ENCODE measurements at places on chromosomes 7 and 10. TPM values are rescaled to one million over a fixed set of nuclear protein-coding genes. Genes with fewer than 3 reads are reported as not detected.

Gene VSTM4
- total RNA-seq = 0.50 TPM

Gene DGKI
- total RNA-seq = 0.23 TPM

Gene LDB3
- total RNA-seq = 0.07 TPM

Gene HSPA12A
- 9.3 TPM for total RNA-seq

Gene TCAF2
- total RNA-seq = 0.84 TPM

Gene RARRES2
- not detected for total RNA-seq

Gene POLR2J2
- 0.28 TPM for total RNA-seq

Gene WDFY4
- total RNA-seq = not detected

Gene FAM25G
- total RNA-seq = not detected

Gene NKX2-3
- 0.07 TPM for total RNA-seq

Gene WDR37
- total RNA-seq = 8.1 TPM

Gene ZNF518A
- 6.5 TPM for total RNA-seq

Gene IGFBP1
- 49.5 TPM for total RNA-seq

Gene KEL
- not detected for total RNA-seq

Gene AGR3
- total RNA-seq = not detected

Gene SRRM3
- total RNA-seq = 12.0 TPM

Gene GNAI1
- total RNA-seq = 34.6 TPM

Gene CYP2E1
- not detected for total RNA-seq

Gene DNAH11
- total RNA-seq = 0.14 TPM

Gene CTBP2
- 112 TPM for total RNA-seq

Gene CASTOR2
- total RNA-seq = 4.6 TPM

Gene PRPS1L1
- total RNA-seq = not detected

Gene OR13A1
- not detected for total RNA-seq

Gene TAS2R3
- total RNA-seq = not detected

Gene SPDYE2
- total RNA-seq = not detected

Gene SPDYE8
- not detected for total RNA-seq

Gene ASB4
- total RNA-seq = 0.14 TPM

Gene HOXA7
- total RNA-seq = 4.7 TPM

Gene GNGT1
- not detected for total RNA-seq

Gene H2AZ2
- total RNA-seq = 212 TPM

Gene CHAT
- total RNA-seq = not detected

Gene KRIT1
- total RNA-seq = 28.8 TPM

Gene LHFPL3
- total RNA-seq = not detected

Gene WNT8B
- not detected for total RNA-seq

Gene SPDYE5
- not detected for total RNA-seq

Gene ACSM6
- not detected for total RNA-seq

Gene MRPS33
- 111 TPM for total RNA-seq

Gene MMD2
- not detected for total RNA-seq

Gene PHKG1
- total RNA-seq = 1.9 TPM

Gene KLF14
- total RNA-seq = not detected

Gene PNLIPRP2
- not detected for total RNA-seq

Gene AASS
- total RNA-seq = 0.17 TPM

Gene VPS37D
- total RNA-seq = 6.6 TPM

Gene SFTPA1
- total RNA-seq = not detected

Gene FEZF1
- not detected for total RNA-seq

Gene SPDYE18
- total RNA-seq = not detected

Gene C10orf90
- 3.7 TPM for total RNA-seq

Gene RAB11FIP2
- total RNA-seq = 9.6 TPM

Gene CRHR2
- total RNA-seq = not detected

Gene GARIN1A
- total RNA-seq = 0.73 TPM

Gene ZNF488
- 9.7 TPM for total RNA-seq

Gene FFAR4
- 0.30 TPM for total RNA-seq

Gene AMPH
- not detected for total RNA-seq

Gene NACAD
- total RNA-seq = 0.19 TPM

Gene CPN1
- 0.20 TPM for total RNA-seq

Gene HOXA2
- total RNA-seq = 0.97 TPM

Gene TAS2R41
- not detected for total RNA-seq

Gene EBF3
- 0.20 TPM for total RNA-seq
